ENCODE measurements at places on chromosomes 13 and 19.

DNA sequence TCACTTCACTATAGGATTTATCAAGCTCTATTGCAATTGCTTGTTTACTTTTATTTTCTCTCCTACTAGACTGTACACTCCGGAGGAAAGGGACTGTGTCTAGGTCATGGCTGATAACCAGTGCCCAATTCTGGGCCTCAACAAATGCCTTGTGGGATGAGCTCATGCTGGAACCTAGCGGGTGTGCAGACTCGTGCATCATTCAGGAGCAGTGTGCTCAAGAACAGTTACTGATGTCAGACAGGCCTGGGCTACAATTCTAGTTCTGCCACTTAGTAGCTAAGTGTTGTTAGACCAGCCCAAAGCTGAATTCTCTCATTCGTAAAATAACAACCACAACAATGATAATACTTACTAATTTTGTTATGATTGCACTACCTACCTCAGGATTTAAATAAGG, 95.4 kb downstream of the CYSLTR2 start:
- DNase-seq = peak; percentile 66

GRCh38 chr19:42558450-42559150, 30.3 kb upstream of the CEACAM1 start:
- no peak for DNase-seq

DNA sequence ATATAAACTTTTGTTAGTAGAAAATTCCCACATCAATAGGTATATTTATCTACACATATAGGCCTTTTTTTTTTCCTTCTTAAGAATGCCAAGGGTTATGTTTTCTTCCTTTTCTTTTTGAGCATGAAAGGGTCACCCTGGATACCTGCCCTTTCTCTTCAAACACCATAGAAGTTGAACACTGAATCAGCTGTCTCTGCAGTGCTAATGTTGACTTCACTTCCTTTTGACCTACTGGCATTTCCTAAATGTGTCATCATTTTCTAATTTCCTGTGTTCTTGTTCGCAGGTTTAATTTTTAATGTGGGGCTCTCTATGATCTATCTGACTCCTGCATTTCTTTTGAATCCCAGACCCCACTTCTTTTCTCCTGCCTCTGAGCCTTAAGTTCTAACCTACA, 532.0 kb downstream of the GPC6 start:
- DNase-seq = peak; percentile 49

GRCh38 chr13:75016225-75016624, 465.7 kb downstream of the TBC1D4 start:
- DNase-seq = no peak

GRCh38 chr13:70792121-70792520, 683.9 kb upstream of the KLHL1 start:
- no peak for DNase-seq

- no peak for DNase-seq
Observed at GRCh38 chr19:35710784-35711723, 6.7 kb downstream of the ZBTB32 start.

DNA sequence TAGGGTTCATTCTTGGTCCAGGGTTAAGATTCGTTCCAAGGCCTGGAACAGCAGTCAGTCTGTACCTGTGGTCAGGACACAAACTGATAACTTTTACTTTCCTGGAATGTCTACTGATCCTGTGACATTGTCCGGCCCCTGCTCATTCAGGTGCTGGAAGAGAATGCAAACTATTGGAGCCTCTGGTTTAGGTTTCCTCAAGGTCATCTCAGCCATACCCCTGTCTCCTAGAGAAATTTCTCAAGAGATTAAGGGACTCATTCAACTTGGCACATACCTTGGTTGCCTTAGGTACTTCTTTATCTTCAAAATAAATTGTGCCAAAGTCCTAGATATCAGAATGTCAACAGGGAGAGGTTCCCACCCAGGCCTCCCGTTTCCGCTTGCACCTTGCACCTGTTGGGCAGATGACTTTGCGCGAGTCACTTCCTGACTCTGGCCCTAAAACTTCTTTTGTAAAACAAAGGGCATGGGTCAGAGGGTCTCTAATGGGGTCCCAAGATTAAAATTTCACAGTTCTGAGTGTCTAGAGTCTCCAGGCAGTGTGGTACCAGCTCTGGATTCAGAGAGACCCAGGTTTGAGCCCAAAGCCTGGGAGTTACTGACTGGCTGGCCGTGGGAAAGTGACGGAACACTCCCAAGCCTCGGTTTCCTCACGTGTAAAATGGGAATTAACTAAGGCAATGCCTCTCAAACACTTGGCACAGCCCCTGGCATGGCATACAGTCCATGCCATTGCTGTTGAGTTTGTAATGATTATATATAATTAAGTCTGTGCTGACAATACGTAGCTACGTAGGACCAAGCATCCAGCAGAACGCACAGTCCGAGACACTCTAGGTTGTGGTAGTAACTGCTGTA, 25.8 kb upstream of the CYP2S1 start:
- DNase-seq = no peak

DNA sequence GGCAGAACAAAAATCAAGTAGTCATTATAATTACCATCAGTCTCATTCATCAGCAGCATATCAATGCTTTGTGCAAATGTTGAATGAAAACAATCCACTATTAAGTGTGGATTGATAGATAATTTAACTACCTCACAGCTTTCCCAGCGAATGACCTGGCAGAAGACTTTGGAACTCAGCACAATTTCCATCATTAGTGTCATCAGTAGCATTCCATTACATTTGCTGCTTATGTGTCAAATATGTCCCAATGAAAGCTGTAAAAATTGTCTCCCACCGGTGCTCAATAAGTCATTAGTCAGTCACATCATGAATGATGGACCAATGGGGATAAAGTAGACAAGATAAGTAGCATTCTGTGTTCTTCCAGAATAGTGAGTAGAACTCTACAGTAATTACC, 1513.5 kb upstream of the PRR20A start:
- no peak for DNase-seq

DNA sequence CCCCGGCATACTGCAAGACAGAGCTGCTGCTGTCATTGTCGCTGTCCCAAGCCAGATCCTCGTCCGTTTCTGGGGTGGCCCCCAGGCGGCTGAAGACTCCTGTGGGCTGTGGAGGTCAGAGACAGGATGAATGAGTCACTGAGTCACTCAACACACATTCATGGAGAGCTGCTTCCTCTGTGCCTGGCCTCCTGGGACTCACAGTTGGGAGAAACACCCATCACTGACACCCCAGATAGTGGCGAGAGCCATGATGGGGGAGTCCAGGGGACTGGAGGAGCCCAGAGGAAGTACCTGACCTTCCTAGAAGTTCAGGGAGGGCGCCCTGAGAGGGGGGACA, 26.0 kb downstream of the C19orf47 start:
- DNase-seq = peak; percentile 8

- DNase-seq = no peak
Observed at GRCh38 chr19:33392341-33393285, 19.1 kb downstream of the CEBPG start.

GRCh38 chr19:52231154-52231910, 38.1 kb upstream of the ZNF766 start:
- DNase-seq = peak; percentile 24

Measured in fibroblast of pulmonary artery (primary cell).